ENCODE measurements at places on chromosomes 2 and 18.

DNA sequence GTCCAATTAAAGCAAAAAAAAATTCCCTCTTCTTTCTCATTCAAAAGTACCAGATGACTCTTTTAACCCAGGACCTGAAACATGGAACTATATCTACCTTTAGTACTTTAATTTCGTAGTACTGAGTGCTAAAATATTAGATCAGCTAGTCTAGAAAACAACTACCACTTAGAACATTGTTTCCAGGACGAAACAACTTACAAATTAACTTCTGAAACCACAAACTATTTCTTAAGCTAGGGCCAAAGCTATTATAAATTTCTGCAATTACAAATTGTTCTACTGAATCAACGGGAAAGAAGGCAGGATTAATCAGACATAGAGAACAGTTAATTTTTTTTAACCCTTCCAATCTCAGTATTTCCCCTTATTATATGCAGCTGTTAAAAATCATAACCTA is 39.9 kb downstream of the DARS1 start:
- no peak for DNase-seq

GRCh38 chr18:45900623-45901022 is 66.5 kb downstream of the EPG5 start:
- DNase-seq, result no peak

GRCh38 chr2:207599636-207600035 is 25.6 kb downstream of the METTL21A start:
- DNase-seq, result no peak

DNA sequence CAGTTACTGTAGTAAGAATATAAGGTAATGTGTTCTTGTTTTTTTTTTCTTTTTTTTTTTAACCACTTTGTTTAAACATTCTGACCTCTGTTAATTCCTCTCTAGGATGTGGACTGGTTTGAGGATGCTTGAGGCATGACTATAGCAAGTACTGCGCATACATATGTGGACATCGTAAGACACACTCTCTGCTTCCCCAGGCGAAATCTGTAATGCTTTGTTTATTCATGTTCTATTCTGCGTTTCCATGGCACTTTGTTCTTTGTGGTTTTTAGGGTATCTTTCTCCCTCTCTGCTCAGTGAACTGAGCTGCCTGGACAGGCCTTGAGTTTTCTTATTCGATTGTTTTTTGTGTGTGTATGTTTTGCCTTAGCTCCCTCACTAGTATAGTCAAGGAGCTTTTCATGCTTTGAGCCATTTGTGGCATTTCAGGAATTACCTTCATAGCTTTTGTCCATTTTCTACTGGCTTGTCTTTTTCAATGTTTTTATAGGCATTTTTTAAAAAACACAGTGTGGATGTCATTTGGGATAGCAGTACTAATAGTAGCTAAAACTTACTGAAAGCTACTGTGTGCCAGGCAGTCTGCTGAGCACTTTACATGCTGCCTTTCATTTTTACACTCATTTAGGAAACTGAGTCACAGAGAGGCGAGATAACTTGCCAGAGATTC is 1.9 kb upstream of the SH3BP4 start:
- no peak for DNase-seq

DNA sequence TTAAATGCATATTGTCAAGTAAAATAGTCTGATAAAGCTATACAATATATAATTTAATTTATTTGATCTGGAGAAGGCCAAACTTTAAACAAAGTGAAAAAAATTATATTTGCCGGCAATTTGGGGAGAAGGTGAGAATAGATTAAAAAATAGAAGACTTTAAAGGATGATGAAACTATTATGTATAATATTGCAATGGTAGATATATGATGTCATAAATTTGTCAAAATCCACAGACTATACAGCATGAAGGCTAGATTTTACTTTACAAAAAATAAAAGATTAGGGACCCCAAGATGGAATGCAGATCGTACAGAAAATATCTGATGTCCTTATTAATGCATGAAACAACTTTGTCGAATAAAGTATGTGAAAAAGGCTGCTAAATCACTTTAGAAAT is 67.3 kb upstream of the MAL start:
- DNase-seq, result no peak

DNA sequence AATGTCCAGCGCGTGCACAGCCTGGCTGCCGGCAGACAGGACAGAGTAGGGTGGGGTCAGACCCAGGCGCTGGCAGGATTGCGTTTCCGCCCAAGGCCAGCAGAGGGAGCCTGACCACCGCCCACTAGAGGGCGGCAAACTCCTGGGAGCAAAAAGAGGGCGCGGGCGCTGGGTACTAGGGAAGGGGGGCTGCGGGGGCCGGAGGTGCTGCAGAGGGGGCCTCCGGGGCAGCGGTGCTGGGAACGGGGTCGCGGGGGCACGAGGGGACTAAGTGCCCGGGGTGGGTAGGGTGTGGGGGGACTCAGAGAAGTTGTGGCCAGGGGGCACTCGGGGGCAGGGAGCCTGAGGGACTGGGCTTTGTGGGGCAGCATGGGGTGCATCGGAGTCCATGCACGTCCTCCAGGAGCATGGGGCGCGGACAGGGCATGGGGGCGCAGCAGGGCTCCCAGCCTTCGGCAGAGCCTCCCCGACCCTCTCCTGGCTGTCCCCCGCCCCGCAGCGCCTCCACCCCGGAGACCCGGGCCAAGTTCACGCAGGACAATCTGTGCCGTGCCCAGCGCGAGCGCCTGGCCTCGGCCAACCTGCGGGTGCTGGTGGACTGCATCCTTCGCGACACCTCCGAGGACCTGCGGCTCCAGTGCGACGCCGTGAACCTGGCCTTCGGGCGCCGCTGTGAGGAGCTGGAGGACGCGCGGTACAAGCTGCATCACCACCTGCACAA is 3.2 kb downstream of the TEKT4 start:
- DNase-seq, result peak; percentile 62

- peak; percentile 20 for DNase-seq
These were observed 9.2 kb downstream of the PTMA start for GRCh38 chr2:231717281-231718171.

DNA sequence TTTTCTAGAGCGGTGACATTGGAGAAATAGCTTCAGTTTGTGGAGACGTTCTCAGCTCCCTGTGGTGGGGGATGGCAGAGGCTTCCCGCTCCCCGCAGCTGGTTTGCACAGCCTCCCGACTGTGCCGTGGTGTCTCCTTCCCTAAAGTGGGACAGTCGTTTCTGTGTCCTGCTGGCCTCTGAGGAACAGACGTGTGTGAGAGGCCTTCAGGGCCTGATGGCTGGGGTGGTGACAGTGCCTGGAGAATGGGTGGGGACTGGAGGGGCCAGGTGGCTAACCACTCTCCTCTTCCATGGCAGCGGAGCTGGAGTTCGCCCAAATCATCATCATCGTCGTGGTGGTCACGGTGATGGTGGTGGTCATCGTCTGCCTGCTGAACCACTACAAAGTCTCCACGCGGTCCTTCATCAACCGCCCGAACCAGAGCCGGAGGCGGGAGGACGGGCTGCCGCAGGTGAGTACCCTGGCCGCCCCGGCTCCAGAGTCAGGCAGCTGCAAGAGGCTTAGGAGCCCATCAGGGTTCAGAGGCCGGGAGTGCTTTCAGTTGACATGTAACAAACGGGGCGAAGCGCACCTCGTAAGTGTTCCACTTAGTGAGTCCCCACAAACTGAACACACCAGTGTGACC is 105.4 kb downstream of the FAM210A start:
- no peak for DNase-seq

DNA sequence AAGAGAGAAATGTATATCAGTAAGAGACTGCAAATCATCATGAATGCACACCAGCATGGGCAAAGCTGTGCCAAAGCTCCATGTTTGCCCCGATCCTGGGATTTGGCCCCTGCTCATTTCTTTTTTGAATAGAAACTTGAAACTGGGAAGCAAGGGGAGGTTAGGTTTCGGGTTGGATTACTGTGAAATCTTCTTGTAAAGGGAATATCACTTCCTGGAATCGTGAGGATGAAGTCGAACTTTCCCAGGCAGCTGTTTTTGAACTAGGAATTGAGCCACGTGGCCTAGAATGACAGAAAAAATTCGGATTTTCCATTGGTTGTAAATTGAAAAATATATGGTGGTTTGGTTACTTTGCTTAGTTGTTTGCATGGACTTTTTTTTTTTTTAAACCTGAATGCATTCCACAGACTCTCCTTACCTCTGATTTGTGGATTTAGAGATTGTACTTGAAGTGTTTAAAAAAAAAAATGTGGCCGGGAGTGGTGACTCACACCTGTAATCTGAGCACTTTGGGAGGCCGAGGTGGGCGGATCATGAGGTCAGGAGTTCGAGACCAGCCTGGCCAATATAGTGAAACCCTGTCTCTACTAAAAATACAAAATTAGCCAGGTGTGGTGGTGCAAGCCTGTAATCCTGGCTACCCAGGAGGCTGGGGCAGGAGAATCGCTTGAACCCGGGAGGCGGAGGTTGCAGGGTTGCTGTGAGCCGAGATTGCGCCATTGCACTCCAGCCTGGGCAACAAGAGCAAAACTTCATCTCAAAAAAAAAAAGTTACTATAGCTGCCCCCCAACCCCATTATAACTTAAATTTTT is 32.1 kb downstream of the GRHL1 start:
- DNase-seq, result no peak

- no peak for DNase-seq
These were observed 361.8 kb upstream of the PIK3C3 start for GRCh38 chr18:41593171-41593675.

DNA sequence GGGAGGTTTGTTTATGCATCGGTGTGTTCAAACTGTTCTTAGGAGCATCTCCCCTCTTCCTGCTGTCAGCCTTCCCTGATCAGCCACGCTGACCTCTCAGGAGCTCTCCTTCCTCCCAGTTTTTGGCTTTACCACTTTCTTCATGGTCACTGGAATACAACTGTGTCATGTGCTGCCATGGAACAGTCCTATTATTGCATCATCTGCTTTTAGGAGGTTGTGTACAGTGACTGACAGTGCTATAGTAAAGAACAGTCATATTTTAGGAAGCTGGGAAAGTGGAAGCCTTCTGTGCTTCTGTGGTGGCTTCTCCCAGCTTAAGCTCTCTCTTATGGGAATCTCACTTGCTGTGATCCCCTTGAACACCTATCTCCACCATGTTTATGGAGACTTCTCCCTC is 165.5 kb downstream of the TPGS2 start:
- DNase-seq, result no peak

- no peak for DNase-seq
These were observed 117.2 kb upstream of the SALL3 start for GRCh38 chr18:78862395-78862794.

- no peak for DNase-seq
These were observed 686.0 kb downstream of the NRXN1 start for GRCh38 chr2:50345701-50346591.

- DNase-seq, result no peak
These were observed 44.0 kb downstream of the ITGB6 start for GRCh38 chr2:160156100-160156499.

DNA sequence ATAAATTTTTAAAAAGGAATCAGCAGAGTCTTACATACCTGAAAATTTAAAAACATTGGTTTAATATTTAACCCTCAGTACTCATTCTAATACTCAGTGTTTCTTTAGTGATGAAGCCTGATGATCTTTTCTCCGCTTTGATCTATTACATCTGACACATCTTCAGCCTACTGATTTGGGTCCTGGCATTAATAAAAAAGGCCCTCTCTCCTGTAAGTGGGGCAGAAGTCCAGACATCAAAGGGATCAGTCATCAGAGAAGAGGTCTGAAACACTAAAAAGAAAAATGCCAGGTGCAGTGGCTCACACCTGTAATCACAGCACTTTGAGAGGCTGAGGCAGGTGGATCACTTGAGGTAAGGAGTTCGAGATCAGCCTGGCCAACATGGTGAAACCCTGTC is 581.1 kb upstream of the LRATD1 start:
- no peak for DNase-seq
